ENCODE measurements at places on chromosomes 7 and 10.

- no peak for DNase-seq
These were observed 131.1 kb downstream of the CNNM2 start for GRCh38 chr10:103049237-103049636.

DNA sequence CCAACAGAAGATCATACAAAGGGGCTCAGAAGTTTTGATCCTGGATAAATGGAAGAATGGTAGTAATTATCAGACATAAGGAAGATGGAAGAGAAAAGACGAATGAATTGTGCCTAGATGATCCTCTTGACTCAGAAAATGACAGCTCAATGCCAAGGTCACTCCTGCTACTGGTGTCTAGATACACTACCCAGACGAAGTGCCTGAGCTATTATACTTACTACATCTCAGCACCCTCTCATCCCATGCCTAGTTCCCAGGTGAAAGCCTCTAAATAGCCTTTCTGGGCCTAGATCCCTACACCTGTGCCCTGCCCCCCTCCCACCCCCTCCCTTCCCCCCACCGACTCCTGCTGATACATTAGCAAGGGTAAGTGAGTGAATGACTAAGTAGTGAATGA lies 25.5 kb downstream of the PDE1C start:
- DNase-seq, result no peak

- DNase-seq, result no peak
These were observed 103.2 kb downstream of the NRG3 start for GRCh38 chr10:81978238-81978637.

DNA sequence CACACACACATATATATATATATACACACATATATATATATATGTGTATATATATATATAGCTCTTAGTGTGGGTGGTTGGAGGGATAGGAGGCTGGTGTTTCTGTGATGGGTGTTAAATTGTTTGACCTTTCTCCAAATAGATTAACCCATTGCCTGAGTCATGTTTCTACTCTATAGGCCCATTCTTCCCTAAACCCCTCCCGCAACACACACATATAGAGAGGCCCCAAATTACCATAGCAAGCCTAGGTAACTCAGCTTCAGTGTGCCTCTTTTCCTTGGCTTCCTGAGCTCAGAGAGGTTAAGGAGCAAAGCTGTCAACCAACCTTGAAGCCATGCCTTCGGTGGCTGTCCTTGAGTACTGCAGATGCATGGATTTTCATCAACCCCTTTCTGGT lies 98.7 kb upstream of the ADO start:
- no peak for DNase-seq

GRCh38 chr7:78499971-78500370 lies 701.4 kb downstream of the PHTF2 start:
- DNase-seq, result no peak

- no peak for DNase-seq
These were observed 25.0 kb upstream of the LOXL4 start for GRCh38 chr10:98292971-98293370.

DNA sequence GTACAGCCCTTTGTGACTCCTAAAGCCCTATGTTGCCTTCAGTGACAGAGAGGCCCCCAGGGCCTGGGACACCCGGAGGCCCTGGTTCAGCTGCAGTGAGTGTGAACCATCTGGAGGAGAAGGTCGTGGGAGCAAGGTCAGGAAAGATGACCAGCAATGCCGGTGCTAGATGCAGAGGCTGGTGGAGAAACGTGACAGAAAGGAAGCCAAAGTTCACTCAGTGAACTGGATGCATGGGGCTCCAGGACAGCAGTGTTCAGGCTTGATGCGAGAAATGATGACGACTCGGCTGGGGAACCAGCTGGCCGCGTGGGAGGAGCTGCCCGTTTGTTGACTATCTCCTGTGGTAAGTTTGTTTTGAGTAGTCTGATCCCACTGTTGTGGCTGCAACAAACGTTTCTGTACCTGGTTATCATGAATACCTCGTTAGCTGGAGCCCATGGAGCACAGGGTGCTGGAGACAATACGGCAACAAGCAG lies 54.1 kb upstream of the MKRN1 start:
- peak; percentile 35 for DNase-seq

DNA sequence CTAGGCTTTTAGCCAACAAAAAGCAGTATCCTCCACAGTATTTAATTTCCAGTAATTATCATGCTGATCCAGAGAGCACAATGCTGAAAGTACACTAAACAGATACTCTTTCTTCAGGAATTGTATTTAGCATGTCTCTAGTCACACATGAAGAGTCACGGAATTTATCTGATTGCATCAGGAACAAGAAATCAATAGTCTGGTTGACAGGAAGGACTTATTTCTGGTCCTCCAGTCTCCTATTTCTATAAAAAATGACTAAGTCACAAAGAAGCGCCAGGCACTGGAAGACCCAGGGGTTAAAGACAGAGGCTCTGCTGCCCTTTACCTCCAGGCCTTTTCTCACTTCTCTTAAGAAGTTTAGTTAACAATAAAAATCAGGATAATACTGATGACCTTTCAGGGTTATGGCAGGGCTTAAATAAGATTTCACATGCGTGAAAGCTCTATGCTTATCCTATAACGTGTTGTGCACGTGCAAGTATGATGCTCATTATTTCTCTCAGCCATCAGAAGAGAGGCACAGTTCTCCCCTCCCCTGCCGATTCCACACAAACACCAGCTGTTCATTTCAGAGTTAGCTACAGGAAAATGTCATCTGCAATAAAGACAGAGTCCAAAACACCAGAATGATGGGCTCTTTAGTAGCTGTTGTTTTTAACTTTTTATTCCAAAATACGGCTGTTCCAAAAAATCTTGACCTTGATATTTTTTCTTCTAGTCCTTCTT lies 36.9 kb downstream of the SLC26A4 start:
- no peak for DNase-seq

GRCh38 chr7:18174996-18175395 lies 147.3 kb upstream of the PRPS1L1 start:
- no peak for DNase-seq

DNA sequence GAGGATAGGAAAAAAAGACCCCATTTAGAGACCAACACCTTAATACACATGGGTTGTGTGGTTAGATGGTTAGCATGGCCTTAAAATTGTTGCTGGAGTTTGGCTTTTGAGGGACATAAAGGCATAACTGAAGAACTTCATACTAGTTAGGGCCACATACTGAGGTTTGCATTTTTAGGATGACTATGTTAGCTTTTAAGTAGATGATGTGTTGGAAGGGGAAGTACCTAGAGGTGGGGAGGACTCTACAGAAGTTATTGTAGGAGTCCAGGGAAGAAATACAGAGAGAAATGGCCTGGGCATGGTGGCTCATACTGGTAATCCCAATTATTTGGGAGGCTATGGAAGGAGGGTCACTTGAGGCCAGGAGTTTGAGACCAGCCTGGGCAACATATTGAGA lies 40.5 kb downstream of the ENTPD1 start:
- DNase-seq, result no peak

Data from left ventricle myocardium inferior (tissue), 1 donor.